Caki2 (cell line): ENCODE measurements at places on chromosomes 3 and 15. TPM values are rescaled to one million over a fixed set of nuclear protein-coding genes. Genes with fewer than 3 reads are reported as not detected.

GRCh38 chr3:125496701-125497100, 23.3 kb downstream of the SNX4 start:
- no peak for DNase-seq

DNA sequence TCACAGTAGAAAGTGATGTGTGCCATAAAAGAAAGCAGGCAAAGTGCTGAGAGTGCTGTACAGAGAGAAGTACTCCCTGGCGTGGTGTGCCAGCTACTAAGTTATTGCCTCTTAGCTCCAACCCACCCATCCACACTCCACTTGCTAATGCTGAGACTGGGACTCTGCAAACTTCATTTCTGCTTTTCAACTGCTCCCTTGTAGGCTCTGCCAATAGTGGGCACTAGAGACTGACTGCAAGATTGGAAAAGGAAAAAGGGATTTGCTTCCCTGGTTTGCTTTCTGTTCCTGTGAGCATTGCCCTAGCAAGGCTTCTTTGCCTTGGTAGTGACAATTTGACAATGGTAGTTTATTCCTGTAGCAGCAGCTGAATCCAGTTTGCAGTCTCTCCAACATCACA, 56.5 kb upstream of the TMEM108 start:
- DNase-seq: no peak

GRCh38 chr3:99896482-99896881, 78.8 kb downstream of the CMSS1 start:
- DNase-seq: no peak

GRCh38 chr15:78915341-78916087, 29.3 kb downstream of the CTSH start:
- no peak for DNase-seq

- no peak for DNase-seq
These were observed 1.9 kb upstream of the FETUB start for GRCh38 chr3:186638259-186638658.

GRCh38 chr3:121835465-121835801, 424 bp downstream of the EAF2 start:
- DNase-seq: no peak

The DUOXA2 gene
- total RNA-seq: not detected in 2 replicates

The AGBL1 gene
- total RNA-seq: not detected in 2 replicates

DNA sequence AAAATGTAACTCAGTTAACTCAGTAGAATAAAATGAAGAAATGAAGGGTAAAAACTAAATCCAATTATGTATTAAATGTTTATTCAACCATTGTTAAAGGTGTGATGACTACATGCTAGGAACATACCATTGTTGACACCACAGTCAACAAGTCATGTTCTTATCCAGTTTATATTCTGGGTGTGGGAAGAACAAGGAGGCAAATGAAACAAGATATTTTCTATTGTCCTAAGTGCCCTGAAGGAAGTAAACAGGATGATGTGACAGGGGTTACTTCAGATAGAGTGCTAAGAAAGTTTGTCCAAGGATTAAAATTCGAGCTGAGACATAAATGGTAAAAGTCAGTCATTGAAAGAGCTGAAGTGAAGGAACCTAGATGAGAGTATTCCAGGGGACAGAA, 13.1 kb downstream of the AP3S2 start:
- DNase-seq: no peak

GRCh38 chr15:96625256-96625655, 294.8 kb downstream of the NR2F2 start:
- no peak for DNase-seq

- DNase-seq: peak; percentile 92
These were observed 143.0 kb downstream of the RYR3 start for GRCh38 chr15:33453761-33454160.
